GM23248 (cell line): ENCODE measurements at places on chromosomes 4 and X. TPM values are rescaled to one million over a fixed set of nuclear protein-coding genes. Genes with fewer than 3 reads are reported as not detected.

DNA sequence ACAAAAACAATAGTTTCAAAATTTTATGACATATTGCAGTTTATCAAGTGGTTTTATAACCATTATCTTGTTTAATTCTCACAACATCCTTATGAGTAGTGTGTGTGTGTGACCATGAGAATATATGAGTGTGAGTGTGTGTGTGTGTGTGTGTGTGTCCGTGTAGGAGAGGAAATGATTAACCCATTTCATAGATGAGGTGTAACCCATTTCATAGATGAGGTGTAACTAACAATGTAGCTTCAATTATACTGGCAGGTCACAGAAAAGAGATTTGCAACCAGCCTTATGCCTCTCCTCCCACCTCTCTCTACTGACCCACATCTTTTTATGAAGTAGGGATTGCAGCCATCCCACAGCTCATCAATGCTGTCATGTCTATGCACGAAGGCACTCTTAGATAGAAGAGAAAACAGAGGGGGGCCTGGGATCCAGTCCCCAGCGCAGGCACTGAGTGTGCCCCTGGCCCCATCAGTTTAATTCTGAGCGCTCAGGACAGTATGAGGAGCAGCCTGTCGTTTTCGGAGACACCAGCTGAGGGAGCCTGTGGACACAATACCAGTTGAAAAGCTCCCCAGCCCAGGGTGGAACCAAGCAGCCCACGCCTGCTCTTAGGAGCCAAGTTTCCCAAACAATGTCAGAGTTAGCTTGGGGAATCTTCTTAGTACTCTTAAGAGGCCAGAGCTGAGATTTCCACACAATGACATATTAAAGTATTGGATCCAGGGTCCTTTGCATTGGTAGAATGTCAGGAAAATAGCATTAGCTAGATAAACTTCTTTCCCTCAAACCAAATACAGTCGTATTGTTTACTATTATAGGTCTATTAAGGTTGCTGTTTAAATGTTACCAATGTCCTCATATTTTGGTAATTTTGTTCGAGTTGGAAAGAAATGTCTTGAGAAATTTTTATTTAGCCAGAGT lies 88.6 kb downstream of the PALLD start:
- DNase-seq: peak; percentile 94

Gene NEUROG2
- total RNA-seq: not detected in 2 replicates

- DNase-seq: no peak
Measured at GRCh38 chr4:57550198-57550597, 440.0 kb upstream of the IGFBP7 start.

DNA sequence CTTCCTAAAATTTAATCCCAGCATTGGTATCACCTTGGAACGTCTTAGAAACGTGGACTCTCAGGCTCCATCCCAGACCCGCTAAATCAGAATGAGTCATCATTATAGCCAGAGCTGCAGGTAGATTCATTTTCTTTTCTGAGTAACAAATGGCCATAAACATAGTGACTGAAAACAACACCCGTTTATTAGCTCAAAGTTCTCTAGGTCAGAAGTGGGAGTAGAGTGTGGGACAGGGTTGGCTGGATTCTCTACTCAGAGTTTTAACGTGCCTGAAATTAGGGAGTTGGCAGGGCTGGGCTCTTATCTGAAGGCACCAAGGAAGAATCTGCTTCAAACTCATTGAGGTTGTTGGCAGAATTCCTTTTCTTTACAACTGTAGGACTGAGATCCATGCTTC lies 101.8 kb upstream of the C1QTNF7 start:
- no peak for DNase-seq

DNA sequence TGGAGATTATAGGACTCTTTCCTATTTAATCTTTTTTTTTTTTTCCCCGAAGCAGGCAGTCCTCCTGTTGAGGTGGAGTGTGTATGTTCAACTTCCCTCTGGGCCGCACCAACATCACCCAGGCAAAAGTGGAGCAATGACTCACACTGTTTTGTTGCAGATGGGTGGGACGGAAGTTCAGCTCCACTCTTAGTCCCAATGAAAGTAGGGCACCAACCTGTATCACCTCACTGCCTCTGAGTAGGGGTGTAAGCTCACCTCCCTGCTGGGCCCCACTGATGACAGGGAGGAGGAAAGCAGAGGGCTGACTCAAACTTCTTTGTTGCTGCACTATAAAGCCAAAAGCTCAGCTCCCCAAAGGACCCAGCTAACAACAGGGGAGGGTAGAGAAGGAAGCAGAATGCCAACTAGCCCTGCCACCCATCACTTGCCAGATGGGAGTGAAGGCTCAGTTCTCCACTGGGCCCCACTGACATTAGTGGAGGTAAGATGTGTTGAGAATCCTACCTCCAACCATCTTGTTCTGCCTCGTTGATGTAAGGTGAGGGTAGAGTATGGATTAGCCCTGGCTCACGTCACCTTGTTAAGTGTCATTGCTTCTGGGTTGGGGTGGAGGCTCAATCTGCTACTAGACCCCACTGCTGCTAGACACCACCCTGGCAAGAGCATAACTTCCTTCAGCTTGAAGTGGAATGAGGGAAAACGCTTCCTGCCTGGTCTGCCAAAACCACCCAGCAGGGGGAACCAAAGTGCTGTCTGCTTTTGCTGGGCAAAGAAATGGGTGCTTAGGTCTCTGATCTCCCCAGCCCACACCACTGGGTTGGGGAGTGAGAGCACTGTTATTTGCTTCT lies 14.1 kb downstream of the RPS6KA3 start:
- peak; percentile 51 for DNase-seq
